ENCODE measurements at places on chromosomes 6 and 20.

DNA sequence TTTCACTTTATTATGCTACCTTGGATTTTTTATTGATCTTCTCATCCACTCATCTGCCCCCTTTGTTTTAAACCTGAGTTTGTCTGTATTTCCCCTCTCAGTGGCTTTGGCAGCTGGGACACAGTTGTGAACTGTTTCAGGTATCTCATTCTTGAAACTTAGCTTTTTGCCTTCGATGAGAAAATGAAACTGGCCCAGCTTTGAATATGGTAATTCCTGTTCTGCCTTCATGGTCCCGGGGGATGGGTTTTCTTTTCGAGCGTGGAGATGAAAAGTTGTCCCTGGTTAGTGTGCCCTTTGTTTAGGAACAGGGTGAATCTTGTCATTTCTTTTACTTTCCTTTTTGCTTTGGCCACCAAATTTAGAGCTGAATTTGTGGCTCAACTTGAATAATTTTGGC is 25.6 kb downstream of the DHX35 start:
- DNase-seq, result no peak

- DNase-seq, result no peak
Observed at GRCh38 chr6:49110916-49111315, 352.1 kb downstream of the MMUT start.

- DNase-seq, result no peak
Observed at GRCh38 chr6:24053057-24053456, 73.0 kb upstream of the NRSN1 start.

DNA sequence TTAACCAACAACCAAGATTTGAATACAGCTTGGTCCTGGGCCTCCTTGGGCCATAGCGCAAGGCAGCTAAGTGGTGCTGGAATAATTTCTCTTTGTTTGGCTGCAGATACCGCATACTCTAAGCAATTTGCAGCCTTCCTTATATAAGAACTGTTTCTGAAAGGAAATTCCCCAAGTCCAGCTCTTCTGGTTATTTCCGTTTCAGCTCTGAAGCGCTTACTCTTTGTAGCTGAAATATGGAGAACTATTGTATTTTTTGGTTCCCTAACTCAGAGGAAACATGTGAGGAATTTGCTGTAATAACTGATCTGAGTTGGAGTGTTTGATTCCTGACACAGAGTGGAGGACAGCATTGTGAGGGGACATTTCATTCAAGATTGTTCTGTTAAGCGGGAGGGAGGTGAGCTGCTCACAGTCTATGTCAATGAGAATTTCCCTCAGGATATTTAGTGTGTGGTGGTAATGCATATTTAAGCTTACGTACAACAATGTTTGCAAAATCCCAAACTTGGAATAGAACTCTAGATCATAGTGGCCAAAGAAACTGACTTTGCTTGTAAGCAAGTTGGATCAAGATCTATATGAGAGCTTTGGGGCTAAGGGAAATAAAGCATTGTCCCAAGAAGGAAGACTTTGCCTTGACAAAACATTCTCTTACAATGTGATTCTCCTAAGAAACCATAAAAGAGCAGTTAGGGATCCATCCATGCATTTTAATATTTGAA is 576.6 kb upstream of the FLRT3 start:
- no peak for DNase-seq

- DNase-seq, result no peak
Observed at GRCh38 chr6:84492241-84493165, 265.1 kb upstream of the CEP162 start.

GRCh38 chr6:65170273-65170672 is 536.8 kb downstream of the EYS start:
- DNase-seq, result no peak

DNA sequence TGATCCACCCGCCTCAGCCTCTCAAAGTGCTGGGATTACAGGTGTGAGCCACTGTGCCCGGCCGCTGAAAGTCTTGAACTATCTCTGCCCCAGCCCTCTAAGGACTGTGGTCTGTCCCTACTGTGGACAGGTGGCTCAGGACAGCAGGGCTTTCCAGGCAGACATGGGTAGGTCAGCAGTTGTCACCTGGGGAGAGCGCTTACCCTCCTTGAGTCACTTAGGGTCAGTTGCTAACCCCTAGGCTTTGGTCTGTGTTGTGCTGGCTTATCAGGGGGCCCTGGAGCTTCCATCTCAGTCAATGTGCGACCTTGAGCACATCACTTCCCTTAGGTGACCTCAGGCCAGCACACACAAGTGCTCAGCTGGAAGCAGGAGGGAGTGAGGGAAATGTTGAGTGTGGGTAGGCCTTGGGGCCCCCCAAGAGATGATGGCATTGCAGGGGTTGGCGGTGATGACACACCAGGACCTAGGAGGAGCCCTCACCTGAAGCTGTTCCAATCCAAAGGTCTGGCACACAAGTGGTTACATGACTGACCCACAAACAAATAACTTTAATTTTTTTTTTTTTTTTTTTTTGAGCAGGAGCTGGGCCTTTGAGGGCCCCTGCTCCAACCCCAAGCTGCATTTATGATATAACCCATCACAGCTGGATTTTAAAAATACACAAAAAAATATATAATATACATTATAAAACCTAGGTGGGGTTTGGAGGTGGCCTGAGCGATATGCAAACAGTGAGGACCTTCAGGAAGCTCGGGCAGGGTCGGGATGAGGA is 5.1 kb downstream of the RPL10A start:
- no peak for DNase-seq

GRCh38 chr6:36788768-36789167 is 50.5 kb downstream of the CPNE5 start:
- no peak for DNase-seq

GRCh38 chr20:46264391-46265266 is 43.7 kb downstream of the CDH22 start:
- peak; percentile 93 for DNase-seq

DNA sequence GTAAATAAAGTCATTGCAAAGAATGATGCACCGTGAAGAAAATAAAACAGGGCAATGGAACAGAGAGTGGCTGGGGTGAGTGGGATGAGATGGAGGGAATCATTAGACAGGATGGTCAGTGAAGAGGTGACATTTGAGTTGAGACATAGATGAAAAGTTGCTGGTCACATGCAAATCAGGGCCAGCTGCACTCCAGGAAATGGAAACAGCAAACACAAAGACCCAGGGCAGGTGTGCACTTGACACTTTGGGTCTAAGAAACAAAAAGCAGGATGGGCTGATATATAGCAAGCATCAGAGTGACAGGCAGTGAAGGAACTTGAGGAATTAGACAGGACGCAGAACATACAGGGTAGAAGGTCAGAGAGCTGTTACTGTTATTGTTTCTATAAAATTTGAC is 171.5 kb upstream of the RIPOR2 start:
- no peak for DNase-seq

GRCh38 chr6:133966654-133967329 is 13.8 kb downstream of the TBPL1 start:
- DNase-seq, result no peak

- peak; percentile 25 for DNase-seq
Observed at GRCh38 chr20:17898548-17898994, 70.0 kb downstream of the SNX5 start.

DNA sequence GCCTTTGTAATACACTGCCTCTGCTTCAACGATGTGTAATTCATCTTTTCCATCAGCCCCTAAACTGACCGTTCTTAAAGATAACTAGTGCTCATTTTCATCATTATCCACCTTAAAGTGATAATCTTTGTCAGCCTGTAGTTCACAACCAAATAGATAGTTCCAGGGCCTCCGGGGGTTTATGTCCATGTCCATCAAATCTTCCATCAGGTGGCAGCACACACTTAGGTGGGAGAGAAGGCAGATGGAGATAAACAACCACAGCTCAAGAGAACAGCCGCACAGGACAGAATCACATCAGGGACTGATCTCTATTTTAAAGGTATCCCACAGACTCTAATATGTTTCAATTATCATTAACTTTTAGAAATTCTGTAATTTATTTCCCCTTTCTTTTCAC is 90.9 kb downstream of the LMBRD1 start:
- DNase-seq, result no peak

DNA sequence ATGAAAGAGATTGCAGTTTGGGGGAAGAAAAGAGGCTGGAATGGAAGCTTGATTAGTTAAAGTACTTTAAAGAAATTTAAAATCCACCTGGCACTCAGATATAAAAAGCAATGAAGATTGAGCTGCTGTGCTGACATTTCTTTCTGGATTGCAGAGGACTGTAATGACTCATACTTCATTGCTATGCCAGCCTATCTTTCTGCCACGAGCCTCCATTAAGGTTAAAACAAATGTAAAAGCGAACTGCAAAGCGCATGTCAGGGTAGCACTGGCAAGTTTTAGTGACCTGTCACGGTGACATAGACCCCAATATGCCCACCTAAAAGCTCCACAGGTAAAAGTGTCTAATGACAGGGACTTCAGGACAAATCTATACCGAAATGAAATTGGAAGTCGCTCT is 449.6 kb downstream of the C6orf118 start:
- no peak for DNase-seq

DNA sequence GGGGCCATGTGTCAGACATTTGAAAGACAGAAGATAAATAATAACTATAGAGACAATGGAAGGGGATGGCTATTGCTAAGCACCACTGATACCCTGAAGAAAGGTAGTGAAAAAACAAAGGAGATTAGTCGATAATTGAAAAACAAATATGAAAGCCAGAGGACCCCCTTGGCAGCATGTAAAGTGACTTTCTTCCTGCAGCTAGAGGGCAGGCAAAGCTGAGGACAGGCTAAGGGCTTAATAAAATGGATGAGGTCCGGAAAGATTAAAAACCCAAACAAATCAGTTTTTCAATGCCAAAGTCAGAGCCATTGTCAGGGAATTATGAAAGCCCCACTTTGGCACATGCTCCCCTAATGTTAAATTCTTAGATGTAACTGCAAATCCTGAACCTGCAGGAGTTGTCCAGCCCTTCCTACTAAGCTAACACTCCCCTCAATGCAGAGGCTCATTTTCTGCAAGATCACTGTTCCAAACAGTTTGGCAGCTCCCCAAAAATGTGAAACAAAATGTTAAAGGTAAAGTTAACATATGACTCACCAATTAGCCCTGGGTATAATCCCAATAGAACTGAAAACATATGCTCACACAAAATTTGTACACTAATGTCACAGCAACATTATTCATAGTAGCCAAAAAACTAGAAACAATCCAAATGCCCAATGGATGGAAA is 1177.9 kb downstream of the GRIK2 start:
- no peak for DNase-seq

GRCh38 chr20:9457136-9457535 is 57.3 kb upstream of the LAMP5 start:
- DNase-seq, result no peak

DNA sequence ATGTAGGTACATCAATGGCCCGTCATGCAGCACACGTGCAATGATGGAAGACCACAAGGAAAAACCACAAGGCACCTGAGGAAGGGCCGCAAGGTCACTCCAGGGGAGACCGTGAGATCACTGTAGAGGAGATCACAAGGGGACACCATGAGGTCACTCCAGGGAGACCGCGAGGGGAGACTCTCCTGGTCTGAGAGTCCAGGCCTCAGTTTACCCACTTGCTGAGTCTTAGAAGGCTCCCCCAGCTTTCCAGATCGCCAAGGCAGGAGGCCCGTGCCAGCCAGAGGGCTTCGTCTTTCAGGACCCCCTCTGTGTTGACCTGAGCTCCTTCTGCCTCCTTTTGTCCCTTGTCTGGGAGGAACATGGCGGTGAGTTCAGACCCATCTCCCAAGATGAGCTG is 232.2 kb downstream of the ERMARD start:
- no peak for DNase-seq

- DNase-seq, result no peak
Observed at GRCh38 chr6:43930440-43931154, 160.6 kb downstream of the VEGFA start.

DNA sequence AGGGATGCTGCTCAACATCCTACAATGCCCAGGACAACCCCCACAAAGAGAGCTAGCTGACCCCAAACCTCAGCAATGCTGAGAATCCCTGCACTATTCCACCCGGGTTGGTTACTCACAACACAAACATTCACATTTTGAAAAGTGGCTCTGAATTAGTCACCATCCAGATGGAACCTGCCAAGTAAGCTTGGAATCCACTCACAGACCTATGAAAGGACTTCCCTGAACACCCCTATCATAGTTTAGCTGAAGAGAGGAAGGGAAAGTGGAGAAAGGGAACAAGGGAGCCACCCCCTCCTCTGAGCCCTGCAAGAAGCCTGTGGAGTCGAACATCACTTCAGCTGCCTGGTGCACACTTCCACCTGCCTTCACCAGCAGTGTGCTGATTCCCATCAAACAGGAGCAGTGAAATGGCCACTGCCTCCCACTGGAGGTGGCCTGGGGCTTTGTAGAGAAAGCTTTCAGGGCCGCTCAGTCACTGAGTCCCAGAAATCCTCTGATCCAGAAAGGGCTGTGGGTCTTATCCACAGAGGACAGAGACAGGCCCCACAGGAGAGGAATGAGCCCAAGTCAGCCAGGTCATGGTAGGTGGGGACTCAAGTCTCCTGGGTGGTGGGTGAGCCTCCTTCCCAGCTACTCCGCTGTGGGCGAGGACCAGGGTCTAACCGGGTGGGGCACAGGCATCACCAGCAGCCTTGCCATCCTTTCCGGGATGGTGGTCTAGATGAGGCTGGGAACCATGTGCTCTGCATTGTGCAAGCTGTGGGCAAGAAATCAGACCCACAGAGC is 203.7 kb downstream of the SYNDIG1 start:
- no peak for DNase-seq

DNA sequence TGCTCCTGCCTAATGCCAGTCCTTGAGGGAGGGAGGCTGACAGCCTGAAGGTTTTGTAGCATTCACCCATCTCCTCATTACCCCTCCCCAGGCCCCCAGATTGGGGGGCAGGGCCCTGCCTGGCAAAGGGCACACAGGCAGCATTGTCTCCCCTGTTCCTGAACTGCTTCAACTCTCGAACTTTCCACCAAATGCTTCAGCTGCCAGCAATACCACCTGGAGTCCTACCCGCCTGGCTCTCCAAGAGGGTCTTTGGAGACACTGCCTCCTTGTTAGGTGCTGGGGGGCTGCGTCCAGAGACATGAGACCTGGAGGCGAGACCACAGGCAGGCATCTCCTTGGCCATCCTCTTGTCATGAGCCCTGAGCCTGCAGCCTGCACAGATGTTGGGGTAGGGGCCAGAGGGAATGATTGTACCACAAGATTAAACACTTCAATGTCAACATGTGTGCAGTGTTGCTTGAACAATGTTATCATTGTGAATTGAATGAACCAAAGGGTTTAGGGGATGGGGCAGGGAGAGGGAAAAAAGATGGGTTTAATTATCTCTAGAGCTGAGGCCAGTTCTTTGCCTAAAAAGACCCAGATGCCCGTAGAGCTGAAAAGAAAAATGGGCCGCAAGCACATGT is 25.0 kb downstream of the BMP7 start:
- no peak for DNase-seq

DNA sequence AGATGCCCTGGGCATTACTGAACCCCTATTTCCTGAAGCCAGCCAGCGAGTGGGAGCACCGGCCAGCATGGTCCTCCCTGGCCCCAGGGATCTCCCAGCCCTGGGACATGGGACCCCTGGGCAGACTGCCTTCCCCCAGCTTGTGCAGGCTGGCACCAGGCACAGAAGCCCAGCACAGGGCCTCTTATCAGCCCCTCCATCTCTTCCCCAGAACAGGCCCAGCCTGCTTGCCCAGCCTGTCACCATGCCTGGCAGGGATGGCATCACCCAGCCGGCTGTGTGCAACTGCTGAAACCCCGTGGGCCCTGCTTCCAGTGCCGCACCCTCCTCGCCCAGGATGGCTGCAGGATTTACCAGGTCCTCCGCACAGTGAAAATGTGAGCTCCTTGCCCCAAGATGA is 6.1 kb upstream of the OSBPL2 start:
- DNase-seq, result no peak

Measured in NCI-H1417 (cell line).